Activated CD8-positive, alpha-beta T cell treated with anti-CD3 and anti-CD28 coated beads for 36 hours (primary cell): ENCODE measurements at places on chromosomes 5 and 9. TPM values are rescaled to one million over a fixed set of nuclear protein-coding genes. Genes with fewer than 3 reads are reported as not detected.

DNA sequence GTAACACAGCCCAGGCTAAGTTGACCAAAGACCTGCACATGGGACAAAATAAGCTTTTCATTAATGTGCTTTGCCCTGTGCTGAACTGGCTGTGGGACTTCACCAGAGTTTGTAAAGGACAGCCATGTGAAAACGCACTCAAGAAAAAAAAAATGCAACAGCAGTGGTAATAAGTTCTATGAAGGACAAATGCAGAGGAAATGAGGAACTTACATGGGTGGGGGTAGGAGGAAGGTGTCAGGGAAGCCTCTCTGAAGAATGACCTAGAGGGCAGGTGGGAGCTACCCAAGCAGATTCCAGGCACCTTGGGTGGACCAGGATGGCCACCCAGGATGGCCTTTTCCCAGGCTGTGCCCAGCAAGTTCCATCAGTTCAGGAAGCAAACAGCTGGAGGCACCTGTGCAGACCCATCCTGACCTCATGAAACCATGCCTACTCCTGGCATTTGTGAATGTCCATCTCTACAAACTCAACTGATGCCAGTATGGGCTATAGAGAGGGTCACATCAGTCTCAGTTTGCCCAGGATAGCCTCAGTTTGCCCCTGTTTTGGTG is 6.7 kb upstream of the PHF2 start:
- DNase-seq = no peak

The WNT8A gene
- not detected for total RNA-seq

The STC2 gene
- total RNA-seq = 45.9 TPM

DNA sequence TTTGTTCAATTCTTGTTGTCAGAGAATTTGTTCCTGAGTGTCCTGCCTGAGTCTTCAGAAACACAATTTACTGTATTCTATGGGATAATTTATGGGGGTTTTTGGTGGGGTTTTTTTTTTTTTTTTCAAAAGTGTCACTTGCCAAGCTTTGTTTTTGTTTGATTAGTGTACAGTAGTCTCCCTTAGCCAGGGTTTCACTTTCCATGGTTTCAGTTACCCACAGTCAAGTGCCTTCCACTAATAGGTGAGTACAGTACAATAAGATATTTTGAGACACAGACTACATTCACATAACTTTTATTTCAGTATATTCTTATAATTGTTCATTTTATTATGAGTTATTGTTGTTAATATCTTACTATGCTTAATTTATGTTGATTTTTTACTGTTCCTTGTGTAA is 25.0 kb upstream of the AUH start:
- no peak for DNase-seq

- DNase-seq = no peak
Measured at GRCh38 chr9:112772551-112772950, 22.0 kb downstream of the SNX30 start.

The DRD1 gene
- total RNA-seq = not detected

DNA sequence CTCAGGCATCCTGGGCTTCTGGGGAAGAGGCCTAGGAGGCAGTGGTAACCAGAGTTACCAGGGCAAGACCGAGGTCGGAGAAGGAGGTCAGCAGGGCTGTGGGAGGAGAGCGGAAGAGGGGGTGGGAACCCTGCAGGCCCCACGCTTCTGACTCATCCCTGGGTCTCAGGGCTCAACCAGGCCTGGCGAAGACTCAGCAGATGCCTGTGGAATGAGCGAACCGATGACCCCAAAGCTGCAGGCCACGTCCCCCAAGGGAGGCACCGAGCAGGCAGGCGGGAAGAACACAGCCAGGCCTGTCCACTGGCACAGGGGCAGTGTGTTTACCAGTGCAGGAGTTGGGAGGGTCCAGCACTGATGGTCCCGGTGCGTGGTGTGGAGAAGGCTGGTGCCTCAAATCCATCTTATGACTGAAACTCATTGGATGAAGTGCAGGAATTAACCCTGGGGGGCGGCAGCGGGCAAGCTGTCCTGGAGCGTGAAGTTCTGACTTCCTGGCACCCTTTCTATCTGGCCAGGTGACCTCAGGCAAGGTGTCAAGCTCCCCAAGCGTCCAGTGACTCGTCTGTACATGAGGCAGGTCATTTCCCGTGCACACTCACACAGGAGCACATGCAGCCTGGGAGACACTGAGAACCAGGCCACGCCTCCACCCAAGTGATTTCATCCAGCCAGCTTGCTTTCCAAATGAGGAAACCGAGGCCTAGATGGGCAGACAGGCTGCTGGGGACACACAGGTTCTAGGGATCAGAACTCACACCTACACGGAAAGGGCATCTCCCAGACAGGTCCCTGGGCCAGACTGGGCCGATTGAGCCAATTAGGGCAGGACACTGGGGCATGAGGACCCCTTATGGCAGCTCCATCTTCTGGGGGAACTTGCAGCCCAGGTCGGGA is 69.1 kb downstream of the ADAMTS2 start:
- DNase-seq = no peak

- no peak for DNase-seq
Measured at GRCh38 chr5:107807431-107807830, 136.7 kb upstream of the EFNA5 start.

DNA sequence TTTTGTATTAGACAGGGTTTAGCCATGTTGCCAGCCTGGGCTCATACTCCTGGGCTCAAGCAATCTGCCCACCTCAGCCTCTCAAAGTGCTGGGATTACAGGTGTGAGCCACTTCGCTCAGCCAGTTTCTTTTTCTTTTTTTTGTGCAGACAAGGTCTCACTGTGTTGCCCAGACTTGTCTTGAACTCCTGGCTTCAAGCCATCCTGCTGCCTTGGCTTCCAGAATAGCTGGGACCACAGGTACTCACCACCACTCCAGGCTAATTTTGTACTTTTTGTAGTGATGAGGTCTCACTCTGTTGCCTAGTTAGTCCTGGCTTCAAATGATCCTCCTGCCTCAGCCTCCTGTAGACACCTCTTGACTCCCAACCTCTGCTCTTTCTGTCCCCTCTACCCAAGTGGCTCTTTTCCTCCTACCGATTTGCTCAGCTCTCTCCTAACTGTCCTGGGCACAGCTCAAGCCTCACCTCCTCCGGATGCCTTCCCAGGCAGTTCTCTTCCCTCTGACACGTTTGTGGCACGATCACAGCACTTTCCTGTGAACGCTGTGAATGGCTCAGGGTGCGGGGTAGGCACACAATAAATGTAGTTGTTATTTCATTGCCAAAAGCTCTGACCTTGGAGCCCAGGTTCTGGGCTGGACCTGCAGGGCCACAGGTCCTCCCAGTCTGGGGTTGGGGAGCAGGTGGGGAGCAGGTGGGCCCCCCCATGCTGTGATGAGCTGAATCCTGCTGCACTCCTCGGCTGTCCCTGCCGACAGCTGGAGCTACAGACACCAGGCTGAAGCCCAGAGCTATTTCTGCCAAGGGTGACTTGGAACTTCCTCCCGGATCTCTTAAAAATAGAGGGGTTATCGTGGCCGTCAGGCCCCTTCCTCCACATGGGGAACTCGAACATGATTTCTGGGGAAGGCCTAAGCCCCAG is 23.9 kb downstream of the GFI1B start:
- no peak for DNase-seq
